ENCODE measurements at places on chromosomes 5 and 9.

GRCh38 chr5:108820983-108821382 lies 73.3 kb downstream of the FER start:
- no peak for DNase-seq

- DNase-seq, result no peak
Observed at GRCh38 chr5:173246511-173246910, 11.5 kb upstream of the NKX2-5 start.

DNA sequence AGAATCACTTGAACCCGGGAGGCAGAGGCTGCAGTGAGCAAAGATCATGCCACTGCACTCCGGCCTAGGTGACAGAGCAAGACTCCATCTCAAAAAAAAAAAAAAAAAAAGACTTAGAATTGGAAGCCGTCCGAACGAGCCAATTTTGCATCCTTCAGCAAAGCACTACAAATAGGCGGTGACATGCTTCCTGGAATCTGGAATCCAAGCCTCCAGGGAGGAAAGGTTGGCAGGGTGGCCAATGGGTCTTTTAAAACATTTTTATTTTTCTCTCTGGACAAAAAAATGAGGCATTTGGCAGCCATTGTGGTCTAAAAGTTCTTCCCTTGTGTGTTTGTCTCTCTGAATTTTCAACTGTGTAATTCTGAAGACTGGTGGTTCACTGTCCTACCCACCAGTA lies 26.4 kb downstream of the GGTA1 start:
- no peak for DNase-seq

- no peak for DNase-seq
Observed at GRCh38 chr5:43033841-43034590, 6.1 kb downstream of the ANXA2R start.

DNA sequence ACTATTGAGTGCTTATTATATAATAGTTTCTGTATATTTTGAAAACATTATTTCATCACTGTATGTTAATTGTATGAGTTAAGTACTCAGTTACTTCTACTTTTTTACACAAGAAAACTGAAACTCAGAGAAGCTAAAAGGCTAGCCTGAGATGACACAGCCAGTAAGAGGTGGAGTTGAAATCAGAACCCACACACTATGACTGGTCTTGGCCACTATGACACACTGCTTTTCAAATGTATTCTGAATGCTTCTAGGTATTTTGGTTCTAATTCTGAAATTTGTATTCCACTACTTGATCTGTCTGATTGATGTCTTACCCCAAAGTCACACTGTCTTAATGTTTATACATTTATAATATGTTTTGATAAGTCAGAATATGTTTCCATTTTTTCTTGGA lies 181.8 kb downstream of the ZDHHC21 start:
- DNase-seq, result no peak

DNA sequence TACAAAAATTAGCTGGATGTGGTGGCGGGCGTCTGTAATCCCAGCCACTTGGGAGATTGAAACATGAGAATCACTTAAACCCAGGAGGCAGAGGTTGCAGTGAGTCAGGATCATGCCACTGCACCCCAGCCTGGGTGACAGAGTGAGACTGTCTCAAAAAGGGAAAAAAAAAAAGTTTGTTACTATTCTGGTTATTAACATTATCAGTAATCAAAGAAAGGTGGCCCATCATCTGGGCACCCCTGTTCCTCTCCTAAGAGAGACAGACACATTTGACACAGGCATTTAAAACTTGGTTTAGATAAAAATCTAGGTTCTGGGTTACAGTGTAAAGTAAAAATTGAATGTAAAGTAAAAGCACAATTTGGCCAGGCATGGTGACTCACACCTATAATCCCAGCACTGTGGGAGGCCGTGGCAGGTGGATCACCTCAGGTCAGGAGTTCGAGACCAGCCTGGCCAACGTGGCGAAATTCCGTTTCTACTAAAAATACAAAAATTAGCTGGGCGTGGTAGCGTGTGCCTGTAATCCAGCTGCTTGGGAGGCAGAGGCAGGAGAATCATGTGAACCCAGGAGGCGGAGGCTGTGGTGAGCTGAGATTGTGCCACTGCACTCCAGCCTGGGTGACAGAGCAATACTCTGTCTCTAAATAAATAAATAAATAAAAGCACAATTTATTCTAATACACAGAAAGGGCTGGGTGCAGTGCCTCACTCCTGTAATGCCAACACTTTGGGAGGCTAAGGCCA lies 16.7 kb upstream of the PHYHD1 start:
- no peak for DNase-seq

DNA sequence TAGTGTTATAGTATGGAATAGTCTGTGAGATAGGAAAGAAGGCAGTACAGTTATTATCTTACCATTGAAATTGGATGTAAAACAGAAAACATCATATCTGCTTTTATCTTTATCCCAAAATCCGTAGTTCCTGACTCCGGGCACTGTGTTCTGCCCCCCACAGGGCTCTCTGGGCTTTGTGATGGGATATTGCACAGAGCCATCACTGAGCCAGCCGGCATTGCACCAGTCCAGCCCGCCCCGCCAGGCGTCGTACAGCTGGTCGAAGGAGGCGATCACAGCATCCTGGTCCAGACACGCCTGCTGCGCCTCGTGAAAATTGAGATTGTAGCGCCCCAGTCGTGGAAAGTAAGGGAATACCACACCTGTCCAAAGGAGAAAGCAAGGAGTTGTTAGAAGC lies 76.4 kb downstream of the HAPLN1 start:
- DNase-seq, result no peak

DNA sequence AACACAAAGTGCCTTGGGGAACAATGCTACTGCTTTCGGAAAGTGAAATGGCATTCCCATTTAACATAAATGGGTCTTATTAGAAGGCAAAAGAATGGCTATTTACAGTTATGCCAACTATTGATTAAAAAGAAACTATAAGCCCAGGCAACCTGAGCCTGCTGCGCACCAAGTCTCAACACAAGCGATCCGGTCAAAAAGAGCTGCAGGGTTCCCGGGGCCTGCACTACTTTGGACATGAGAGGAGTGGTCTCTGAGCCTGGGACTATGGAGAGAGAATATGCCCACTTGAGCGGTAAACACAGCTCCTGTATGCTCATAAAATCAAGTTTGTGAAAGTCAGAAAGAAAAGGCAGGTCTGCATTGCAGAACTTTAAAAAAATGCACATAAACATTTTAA lies 660.7 kb downstream of the EFNA5 start:
- no peak for DNase-seq

DNA sequence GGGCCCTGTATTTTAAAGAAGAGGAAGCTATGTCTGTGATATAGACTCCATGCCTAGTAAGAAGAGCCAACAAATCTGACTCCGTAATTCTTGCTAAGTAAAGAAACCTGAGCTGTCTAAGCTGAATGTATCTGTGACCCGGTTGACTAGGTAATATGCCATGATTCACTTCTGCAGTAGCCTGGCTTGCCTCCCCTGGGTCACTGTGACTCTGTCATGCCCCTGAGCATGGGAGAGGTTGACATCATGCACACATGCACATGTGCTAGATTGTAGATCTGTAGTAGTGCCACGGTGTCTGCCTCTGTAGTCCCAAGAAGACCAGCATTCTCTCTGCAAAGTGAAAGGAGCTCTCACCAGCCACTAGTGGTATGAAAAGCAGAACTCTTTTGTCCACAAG lies 9.1 kb downstream of the SLC22A5 start:
- DNase-seq, result no peak

- DNase-seq, result no peak
Observed at GRCh38 chr5:172689801-172690200, 48.7 kb downstream of the NEURL1B start.

DNA sequence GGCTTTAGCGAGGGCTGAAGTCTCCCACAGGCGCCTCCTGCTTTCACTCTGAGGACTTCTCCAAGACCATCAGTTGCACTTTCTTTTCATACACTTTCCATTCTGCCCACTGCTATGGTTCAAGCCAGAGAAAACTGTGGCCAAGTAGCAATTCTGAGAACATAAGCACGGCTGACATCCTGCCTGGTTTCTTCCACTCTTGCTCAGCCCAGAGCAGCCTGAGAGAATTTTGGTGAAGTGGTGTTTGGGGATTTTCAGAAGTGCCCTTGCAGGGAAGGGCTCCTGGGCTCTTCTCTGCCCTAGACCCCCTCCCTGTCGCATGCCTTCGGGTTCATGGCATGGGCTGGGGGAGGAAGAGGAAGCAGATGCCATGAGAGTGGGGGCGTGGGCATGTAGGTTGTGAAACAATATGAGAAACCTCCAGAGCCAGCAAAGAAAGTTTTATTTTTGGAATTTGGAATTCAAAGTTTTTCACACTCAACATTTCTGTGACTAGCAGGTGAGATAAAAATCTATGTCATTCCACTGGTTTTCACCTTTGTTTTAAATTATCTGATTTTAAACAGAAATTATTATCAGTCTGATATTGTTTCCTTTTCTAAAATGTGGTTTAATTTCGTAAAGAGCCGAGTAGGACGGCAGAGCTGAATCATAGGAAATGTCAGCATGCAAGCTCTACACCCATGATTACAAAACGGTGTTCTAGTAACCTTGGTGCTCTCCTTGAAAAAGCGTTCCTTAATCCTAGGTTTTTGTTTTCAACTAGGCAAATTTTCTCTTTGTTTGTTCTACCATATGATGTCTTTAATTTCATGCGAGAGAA lies 27.8 kb upstream of the TNFSF8 start:
- peak; percentile 23 for DNase-seq

DNA sequence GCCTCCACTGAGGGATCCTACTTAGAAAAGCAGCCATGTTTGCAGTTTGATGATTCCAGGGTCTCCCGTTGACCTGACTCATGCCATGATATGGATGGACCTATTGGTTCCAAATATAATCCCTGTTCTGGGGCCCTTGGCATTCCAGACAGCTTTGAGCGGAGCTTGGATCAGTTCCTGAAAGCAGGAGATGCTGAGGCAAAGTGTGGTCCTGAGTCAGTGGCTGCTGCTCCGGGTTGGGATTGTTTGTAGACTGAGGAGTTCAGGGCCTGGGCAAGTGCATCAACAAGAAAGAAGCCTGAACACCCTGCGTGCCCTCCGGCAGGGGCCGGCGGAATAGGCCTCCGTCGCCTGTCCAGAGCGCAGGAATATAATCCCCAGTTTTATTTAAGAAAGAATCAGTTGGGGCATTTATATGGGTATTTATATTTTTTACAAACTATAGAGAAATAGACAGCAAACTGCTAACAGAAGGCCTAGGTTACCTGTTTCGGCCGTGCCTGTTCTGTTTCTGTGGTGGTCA lies 50.6 kb downstream of the LRSAM1 start:
- DNase-seq, result no peak

- no peak for DNase-seq
Observed at GRCh38 chr5:6674421-6674820, 38.8 kb upstream of the TENT4A start.

DNA sequence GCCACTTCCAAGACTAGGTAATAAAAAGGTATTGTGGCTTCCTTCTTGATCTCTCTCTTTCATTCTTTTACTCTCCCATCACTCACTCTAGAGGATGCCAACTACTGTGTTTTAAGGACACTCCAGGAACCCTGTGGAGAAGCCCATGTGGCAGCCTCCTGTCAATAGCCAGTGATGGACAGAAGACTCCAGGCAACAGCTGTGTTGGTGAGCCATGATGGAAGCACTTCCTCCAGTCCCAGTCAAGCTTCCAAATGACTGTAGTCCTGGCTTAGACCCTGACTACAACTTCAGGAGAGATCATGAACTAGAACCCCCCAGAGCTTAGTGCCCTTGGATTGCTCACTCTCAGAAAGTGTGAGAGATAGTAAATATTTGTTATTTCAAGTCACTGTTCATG lies 123.9 kb downstream of the PPP2R2B start:
- DNase-seq, result no peak

- no peak for DNase-seq
Observed at GRCh38 chr9:93231121-93231694, 47.3 kb downstream of the WNK2 start.

- no peak for DNase-seq
Observed at GRCh38 chr5:58183078-58183785, 276.7 kb downstream of the PLK2 start.

DNA sequence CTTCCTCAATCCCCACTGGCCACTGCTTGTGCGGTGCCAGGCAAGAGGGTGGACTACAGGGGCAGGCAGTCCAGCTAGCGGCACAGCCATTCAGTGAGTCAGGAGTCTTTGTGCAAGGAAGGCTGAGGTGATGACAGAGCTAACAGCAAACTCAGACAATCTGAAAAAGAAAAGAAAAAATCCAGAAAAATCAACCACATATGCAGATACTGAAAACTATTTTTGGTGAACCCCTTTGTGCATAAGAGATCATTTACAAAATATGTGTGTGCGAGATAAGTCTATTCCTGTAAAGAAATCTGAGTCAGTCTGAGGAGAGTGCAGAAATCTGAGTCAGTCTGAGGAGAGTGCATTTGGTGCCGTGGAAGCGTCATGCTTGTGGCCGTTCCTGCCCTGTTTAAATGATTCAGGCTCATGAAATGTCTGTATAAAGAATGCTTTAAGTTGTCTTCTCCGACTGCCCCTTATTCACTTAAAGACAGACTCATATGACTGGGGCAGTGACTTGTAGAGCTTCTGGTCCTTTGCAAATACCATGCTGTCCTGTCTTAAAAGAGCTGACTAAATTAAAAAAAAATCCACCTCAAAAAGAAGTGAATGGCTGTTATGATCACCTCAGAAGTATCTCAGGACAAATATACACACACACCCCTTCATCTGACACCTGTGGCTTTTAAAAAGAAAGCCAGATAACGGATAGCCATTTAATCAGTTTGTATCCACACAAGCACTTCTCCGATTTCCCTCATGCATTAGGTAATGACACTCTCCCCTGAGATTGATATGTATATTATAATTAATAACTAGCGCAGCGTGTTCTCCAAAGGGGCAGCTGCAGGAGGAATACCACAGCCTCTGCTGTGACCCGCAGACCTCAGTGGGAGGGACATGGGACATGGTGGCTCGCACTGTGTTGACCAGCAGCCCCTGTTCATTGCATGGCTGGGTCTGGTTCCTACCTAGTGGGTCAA lies 47.3 kb downstream of the TRIO start:
- DNase-seq, result no peak

DNA sequence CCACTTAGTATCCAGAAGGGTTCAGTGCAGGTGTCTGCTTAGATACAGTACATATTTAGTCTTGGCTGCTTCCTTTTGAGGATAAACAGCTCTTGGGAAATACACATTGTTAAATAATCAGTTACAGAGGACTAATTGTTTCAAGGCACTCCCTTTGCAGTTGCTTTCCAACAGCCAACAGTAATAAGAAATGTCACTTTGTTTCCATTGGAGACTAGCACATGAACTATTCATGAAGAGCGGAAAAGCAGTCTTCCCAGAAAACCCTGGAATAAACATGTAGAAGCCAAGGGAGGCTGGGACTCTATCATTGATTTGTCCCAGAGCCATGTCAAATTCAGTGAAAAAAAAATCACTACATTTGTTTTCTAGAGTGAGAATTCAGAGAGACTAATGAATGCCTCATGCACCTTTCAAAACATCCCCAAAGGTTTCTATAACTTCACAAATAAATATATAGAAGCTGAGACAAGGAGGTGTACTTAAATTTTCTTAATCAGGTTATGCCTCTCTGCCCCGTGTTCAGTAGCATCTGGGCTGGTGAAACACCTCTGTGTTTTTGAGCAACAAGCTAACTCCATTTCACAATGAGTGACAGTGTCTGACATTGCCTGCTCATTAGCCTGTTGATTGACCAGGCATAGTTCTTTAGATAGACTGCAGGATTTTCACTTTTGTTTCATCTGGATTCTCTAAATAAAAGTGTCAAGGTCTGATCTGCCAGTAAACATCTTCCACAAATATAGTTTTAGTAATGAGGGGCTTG lies 271.5 kb downstream of the ARRDC3 start:
- no peak for DNase-seq

- DNase-seq, result no peak
Observed at GRCh38 chr5:106875591-106876297, 795.0 kb downstream of the EFNA5 start.

GRCh38 chr5:107219993-107220392 lies 450.7 kb downstream of the EFNA5 start:
- DNase-seq, result no peak

Data from activated CD4-positive, alpha-beta T cell treated with anti-CD3 and anti-CD28 coated beads for 24 hours (primary cell).